Renal cortex interstitium (tissue), 15 donors: ENCODE measurements at places on chromosomes 12 and 14. TPM values are rescaled to one million over a fixed set of nuclear protein-coding genes. Genes with fewer than 3 reads are reported as not detected.
A peak's percentile ranks its signal among the peaks of the same experiment; 100 is the strongest.

The BIN2 gene
- polyA plus RNA-seq, result 2.3 TPM

DNA sequence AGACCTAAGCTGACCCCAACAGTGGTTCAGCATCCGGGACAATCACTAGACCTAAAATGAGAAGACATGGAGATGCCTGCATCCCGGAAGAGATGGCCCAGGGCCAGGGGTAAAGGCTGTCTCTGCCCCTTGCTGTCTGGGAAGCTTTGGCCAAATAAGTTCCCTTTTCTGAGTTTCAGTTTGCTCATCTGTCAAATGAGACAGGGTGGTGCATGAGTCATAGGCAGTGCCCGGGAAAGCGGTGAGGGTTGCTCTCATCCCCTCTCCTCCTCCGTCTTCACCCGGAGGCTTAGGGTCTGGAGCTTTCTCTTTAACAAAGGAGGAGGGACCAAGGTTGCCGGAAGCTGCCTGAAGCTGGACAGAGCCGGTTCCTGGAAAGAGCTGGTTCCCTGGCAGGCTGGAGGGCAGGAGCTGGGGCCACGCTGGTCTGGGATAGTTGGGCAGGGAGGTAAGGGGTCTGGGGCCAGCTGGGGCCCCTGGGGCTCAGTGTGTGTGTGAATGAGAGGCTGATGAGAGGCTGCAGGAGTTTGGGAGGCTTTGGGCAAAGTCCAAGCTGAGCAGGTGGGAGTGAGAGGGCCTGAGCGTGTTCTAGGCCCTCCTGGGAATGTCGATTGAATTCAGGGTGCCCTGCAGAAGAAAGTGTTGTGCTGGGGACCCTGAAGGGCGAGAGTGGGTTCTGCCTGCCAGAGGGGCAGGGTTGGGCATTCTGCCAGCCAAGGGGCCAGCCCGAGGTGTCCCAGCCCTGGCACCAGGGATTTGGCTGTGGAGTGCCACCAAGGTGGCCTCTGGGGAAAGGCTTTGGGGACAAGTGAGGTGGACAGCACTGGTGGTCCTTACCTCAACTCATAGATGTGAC lies at the start of gene SDSL:
TSS of gene SDSL (plus strand) at position 351 of the 856 bp plus-strand sequence. CDS start 5,603 bp downstream, outside the sequence.
- peak; percentile 62 for DNase-seq

DNA sequence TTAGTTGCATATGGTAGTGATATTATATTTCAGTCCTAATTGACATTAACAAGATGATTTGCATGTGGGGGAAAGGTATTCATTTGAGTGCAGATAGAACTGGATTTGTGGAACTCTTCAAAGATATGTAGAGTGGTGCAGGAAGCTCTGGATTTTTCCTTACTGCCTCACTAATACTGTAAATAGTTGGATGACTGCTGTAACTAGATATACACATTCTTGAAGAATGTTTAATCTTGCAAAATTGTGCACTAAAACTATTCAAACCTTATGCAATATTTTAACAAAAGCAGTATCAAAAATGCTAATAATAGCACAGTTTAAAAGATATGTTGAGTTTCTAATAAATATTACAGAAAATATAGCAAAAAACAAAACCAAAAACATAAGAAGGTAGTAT lies 43.1 kb upstream of the ATF7IP start:
- DNase-seq, result no peak

DNA sequence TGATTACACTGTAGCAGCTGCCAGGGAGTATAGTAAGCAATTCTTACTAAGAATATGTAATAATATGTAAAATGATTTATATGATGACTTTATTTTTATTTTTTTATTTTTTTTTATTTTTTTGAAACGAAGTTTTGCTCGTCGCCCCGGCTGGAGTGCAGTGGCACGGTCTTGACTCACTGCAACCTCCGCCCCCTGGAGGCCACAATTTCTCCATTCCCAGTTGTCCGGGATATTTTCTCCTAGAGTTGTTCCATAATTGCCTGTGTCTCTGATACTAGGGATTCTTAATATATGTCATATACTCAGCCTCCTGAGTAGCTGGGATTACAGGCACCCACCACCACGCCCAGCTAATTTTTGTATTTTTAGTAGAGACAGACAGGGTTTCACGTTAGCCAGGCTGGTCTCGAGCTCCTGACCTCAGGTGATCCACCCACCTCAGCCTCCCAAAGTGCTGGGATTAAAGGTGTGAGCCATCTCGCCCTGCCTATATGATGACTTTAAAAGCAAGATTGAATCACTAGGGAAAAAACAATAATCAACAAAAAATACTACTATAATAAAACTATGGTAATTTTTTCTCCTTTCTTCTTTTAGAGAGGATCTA lies 12.2 kb upstream of the ITPR2 start:
- no peak for DNase-seq

- DNase-seq, result no peak
These were observed at the start of gene SLC24A4 for GRCh38 chr14:92323011-92323915. Gene SLC24A4, plus strand, starts transcription at chr14:92323165. Its CDS starts 666 bp downstream, at chr14:92323831.

The OVCH1 gene
- 0.25 TPM for polyA plus RNA-seq

The INHBC gene
- polyA plus RNA-seq, result 0.25 TPM

- no peak for DNase-seq
These were observed 102.8 kb downstream of the TGFB3 start for GRCh38 chr14:75879031-75879430.

The RFX4 gene
- not detected for polyA plus RNA-seq

The NYNRIN gene
- 47.8 TPM for polyA plus RNA-seq

GRCh38 chr12:90102957-90103652 lies 394.5 kb upstream of the ATP2B1 start:
- no peak for DNase-seq

DNA sequence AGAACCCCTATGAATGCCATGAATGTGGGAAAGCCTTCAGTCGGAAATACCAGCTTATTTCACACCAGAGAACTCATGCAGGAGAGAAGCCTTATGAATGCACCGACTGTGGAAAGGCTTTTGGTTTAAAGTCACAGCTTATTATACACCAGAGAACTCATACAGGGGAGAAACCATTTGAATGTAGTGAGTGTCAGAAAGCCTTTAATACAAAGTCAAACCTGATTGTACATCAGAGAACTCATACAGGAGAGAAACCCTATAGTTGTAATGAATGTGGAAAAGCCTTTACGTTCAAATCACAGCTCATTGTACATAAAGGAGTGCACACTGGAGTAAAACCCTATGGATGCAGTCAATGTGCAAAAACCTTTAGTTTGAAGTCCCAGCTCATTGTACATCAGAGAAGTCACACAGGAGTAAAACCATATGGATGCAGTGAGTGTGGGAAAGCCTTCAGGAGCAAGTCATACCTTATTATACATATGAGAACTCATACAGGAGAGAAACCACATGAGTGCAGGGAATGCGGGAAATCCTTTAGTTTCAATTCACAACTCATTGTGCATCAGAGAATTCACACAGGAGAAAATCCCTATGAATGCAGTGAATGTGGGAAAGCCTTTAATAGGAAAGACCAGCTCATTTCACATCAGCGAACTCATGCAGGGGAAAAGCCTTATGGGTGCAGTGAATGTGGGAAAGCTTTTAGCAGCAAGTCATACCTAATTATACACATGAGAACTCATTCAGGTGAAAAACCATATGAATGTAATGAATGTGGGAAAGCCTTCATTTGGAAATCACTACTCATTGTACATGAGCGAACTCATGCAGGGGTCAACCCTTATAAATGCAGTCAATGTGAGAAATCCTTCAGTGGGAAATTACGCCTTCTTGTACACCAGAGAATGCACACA lies 22.3 kb downstream of the ZNF268 start:
- DNase-seq, result no peak

DNA sequence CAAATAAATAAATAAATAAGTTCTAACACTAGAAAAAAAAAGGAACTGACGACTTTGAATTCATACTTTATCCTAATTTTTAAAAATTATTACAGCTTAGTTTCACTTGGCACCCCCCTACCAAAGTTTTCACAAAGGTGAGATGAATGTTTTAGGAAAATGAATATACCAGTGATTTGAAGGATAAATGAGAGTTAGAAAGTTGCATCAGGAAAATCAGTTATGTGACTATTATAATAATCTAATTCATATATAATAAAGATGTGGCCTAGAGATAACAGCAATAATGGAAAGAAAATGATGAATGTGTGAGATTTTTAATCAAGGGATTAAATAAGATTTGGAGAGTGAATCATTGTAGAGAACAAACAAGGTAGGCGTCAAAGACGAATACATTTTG lies 103.0 kb upstream of the RAP1B start:
- DNase-seq, result no peak

- DNase-seq, result no peak
These were observed 108.4 kb downstream of the RFLNA start for GRCh38 chr12:124403273-124403672.
